ENCODE measurements at places on chromosomes 1 and 21.

GRCh38 chr21:42125571-42126544, 54.7 kb downstream of the UMODL1 start:
- DNase-seq, result no peak

DNA sequence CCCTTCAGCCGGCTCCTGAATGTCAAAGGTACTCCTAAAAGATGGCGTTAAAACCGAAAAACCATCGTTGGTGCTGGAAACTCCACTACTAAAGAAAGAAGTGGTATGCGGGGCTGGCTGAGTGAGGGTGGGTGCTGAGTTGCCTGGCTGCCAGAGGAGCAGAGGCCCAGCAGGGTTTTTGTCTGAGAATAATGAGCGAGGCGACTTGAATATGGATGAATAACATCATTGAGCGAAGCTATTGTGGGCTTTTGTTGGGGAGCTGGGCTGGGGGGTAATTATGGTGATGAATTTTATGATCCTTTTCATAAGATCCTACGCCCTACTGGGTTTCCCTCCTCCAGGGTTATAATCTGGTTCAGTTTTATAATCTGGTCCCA, 2.0 kb downstream of the PDPN start:
- DNase-seq, result no peak

DNA sequence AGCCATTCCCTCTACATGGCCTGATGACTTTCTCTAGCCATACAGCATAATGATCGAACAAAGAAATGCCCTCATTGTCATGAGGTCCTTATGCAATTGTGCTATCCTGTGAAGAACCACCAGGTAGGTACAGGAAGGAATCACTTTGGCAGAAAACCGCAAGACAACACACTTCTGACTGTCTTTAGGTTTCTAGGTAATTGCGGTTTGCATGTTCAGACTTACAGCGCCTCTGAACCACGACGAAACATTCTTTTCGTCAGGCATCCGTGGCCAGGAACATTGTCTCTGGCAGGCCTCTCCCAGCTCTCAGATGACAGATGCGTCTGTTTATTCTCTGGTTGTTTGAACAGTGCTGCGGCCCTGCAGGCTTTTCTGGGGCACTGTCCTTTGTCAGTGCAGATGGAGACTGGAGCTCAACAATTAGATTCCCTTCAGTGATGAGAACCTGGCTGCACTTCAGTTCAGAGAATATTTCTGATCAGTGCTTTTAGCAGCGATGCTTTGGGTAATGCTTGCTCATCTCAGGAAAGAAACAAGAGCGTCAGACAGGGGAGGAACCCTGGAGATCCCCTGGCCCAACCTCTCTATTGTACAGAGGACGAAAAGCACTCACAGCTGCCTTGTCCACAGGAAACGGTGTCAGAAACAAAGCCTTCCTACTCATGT, 63.4 kb downstream of the B3GALT5 start:
- DNase-seq, result no peak

DNA sequence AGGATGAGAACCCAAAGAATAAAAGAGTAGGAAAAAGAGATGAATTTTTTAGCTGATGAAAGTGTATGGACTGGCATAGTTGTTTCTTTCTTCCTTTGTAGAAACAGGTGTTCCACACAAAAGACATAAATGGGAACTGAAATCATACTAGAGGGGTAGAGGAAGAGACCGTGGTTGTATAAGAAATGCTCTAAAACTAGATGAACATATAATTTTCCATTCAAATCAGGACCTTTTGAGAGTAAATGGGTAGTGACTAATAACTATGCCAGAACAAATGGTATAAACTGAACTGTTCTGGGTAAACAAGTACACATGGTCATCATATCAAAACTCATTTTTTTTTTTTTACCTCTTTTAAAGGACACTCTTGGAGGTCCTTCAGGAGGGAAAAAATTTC, 344.2 kb downstream of the VAV3 start:
- DNase-seq, result no peak

DNA sequence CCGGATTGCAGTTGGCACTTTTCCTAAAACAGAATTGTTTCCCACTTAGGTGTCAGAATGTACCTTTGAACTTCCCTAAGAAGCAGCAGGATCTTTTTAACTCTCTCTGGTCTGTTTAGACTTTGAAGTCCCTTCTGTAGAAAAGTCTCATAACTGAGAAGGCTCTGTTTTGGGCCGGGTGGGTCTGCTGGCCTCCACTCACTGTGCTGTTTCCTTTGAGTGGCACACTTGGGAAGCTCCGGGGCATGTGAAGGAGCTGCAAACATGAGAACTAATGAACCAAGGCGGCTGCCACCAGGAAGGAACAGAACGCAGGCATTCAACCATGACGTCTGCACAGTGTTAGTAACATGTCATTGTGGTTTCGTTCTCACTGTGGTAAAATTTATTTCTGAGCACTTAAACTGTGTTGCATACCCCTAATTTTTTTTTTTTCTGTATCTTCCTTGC, 19.5 kb upstream of the NCMAP start:
- DNase-seq, result no peak

GRCh38 chr1:101291562-101292380, 55.0 kb downstream of the S1PR1 start:
- no peak for DNase-seq

DNA sequence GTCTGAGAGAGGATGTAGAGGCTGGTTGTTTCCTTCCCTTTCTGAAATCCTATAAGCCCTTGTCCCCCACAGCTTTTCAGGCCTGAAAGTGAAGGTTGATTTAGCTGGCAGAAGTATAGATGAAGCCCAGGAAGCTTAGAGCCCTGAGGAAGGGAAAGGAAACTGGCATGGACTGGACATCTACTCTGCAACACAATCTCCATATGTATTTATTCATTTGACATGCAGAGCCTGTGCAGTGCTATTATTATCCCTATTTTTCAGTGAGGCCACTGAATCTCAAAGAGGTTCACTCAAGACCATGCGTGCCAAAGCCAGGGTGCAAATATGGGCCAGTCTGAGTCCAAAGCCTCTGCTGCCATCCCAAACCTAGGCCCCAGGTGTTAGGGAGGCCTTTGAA, 78.5 kb upstream of the KCND3 start:
- no peak for DNase-seq

- DNase-seq, result no peak
These were observed 106.4 kb upstream of the DPYD start for GRCh38 chr1:98027103-98027705.

- no peak for DNase-seq
These were observed 3.8 kb downstream of the PTAFR start for GRCh38 chr1:28172713-28173150.

Data from stimulated activated CD4-positive, alpha-beta T cell treated with anti-CD3 and anti-CD28 coated beads, TNF-alpha, amount 100 ng/mL, for 4 hours (primary cell).